Activated naive CD4-positive, alpha-beta T cell treated with anti-CD3 and anti-CD28 coated beads, Interleukin-2, amount 10 ng/mL, durations not matched to agents 7 days and 5 days (primary cell): ENCODE measurements at places on chromosomes 11 and 22.
A peak's percentile ranks its signal among the peaks of the same experiment; 100 is the strongest.

- DNase-seq = no peak
Observed at GRCh38 chr11:70230840-70231710, 28.0 kb downstream of the FADD start.

GRCh38 chr11:111838054-111838453 is 33.3 kb downstream of the ALG9 start:
- DNase-seq = no peak

GRCh38 chr22:43300891-43301676 is 42.1 kb downstream of the SCUBE1 start:
- DNase-seq = no peak

- DNase-seq = no peak
Observed at GRCh38 chr11:8767466-8768142, 85.0 kb downstream of the RPL27A start.

GRCh38 chr11:76185931-76186401 is 20.3 kb downstream of the WNT11 start:
- DNase-seq = no peak

- no peak for DNase-seq
Observed at GRCh38 chr11:81941998-81942397, 791.7 kb downstream of the FAM181B start.

DNA sequence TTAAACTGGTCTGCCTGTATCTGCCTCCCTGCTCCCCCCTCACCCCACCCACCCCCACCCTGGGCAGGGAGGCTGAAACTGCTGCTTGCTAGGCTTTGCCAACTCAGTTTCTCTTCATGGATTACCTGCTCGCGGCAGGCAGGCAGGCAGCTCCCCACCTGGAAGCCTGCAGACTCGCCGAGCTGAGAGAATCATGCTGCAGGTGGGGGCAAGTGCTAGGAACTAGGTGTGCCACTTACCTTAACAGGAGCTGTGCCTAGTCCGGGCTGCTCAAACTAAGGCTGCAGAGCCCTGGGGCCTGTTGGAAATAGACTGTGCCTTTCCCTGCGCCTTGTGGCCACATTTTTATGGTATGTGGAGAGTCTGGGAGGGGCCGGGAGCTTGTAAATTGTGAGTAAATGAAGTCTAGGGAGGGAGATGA is 30.3 kb downstream of the MARK2 start:
- no peak for DNase-seq

GRCh38 chr11:1963864-1964263 is 16.7 kb downstream of the MRPL23 start:
- no peak for DNase-seq

DNA sequence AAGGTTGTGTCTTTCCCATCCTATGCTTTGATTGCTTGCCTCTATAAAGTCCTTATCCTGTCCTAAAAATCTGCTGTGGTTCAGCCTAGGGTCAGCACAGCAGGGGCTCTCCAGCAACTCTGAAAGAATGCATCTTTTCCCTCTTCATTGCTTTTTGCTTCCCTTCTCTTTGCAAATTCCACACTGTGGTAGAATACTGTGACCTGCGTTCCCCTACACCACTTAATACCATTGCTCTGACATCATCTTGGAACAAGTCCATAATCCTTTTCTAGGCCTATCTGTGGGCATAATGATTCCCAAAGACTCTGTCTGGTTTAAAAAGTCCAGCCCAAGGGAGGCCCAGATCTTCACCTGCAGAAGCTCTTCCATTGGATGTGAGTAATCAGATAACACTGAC is 177.7 kb downstream of the NAV2 start:
- DNase-seq = no peak

DNA sequence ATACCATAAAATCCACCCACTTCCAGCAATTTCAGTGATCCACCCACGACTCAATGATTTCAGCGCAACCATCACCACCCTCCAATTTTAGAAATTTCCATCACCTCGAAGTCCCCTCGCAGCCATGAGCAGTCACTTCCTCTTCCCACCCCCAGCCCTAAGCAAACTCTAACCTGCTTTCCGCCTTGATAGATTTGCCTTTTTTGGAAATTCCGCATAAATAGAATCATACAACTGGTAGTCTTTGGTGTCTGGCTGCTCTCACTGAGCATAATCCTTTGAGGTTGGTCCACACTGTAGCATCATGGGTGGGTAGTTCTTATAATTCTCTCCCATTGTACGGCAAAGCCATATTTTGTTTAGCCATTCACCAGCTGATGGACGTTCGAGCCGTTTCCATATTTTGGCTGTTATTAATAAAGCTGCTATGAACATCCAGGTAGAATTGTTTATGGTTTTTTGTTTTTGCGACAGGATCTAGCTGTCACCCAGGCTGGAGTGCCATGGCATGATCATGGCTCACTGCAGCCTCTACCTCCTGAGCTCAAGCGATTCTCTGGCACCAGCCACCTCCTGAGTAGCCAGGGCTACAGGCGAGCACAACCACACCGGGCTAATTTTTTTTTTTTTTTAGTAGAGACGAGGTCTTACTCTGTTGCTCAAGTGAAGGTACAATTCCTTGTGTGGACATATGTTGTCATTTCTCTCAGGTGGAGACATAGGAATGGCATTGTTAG is 16.0 kb downstream of the PIM3 start:
- DNase-seq = peak; percentile 55

GRCh38 chr11:32297611-32298011 is 137.7 kb downstream of the WT1 start:
- no peak for DNase-seq

DNA sequence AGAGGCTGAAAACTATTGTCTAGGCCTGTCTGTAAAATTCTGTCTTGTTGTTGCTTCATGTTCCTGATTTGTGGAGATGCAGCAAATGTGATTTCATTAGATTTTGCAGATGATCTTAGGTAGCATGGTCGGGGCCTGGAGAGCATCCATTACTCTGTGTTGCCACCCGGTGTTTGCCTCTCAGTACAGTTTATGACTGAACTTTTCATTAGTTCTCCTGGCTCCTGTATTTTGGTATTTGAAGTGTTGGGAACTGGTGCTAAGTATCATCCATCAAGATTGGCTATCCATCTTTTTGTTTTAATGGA is 7.7 kb downstream of the YWHAH start:
- no peak for DNase-seq

- DNase-seq = no peak
Observed at GRCh38 chr11:57213342-57214097, 23.5 kb downstream of the APLNR start.

GRCh38 chr11:72411623-72412419 is 22.5 kb downstream of the CLPB start:
- DNase-seq = peak; percentile 39

GRCh38 chr22:40302149-40302548 is 44.2 kb upstream of the ADSL start:
- no peak for DNase-seq

DNA sequence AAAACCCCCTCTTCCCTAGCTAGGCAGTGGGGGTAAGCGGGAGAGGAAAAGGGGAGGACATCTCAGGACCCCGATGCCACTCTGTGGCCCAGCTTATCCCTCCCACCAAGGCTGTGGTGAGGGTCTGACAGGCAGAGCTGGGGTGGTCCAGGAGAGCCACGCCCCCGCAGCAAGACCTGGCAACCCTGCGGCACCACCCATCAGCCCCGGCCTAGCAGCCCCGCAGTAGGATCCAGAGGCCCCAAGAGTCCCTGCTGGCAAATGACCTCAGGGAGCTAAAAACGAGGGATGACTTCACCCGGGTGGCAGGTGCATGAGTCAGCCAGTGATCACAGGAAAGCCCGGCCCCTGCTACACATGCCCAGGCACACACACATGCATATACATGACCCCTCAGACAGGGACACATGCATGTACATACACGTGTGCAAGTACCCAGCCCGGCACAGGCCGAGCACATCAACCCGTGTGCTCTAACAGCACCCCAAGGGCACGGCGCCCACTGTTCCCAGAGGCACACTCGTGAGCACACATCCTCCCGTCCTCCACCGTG is 32.3 kb downstream of the ARVCF start:
- no peak for DNase-seq

DNA sequence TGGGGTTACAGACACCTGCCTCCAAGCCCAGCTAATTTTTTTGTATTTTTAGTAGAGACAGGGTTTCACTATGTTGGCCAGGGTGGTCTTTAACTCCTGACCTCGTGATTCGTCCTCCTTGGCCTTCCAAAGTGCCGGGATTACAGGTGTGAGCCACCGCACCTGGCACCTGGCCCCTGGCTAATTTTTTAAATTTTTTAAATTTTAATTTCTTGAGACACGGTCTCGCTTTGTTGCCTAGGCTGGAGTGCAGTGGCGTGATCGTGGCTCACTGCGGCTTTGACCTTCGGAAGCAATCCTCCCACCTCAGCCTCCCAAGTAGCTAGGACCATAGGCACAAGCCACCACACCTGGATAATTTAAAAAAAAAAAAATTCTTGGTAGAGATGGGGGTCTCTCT is 14.6 kb downstream of the PPP6R2 start:
- DNase-seq = no peak

DNA sequence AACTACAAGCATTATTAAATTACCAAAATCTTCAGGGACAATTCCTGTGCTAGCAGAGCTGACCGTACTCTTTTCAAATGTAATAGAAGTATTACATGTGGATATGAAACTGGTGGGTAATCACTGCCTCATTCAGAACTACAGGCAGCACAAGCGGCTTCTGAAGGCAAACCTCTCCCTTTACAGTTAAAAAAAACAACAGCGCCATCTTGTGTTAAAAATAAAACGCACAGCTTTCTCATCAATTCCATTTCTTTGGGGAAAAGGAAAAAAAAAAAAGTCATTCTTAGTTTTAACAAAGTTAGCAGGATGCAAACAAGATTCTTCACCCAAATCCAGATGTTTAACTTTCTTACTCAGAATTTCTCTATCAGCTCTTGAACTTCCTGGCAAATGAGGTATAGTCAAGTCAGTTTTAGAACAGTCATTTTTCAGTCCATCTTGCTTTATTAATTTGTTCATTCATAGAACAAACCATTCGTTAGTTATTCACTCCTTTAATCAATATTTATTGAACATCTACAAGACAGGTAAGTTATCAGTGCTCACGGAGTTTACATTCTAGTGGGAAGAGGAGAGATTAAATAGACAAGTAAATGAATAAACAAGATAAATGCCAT is 331.8 kb upstream of the MPPED2 start:
- no peak for DNase-seq

GRCh38 chr11:48051217-48051830 is 71.0 kb downstream of the PTPRJ start:
- DNase-seq = no peak

GRCh38 chr11:46149342-46149741 is 28.1 kb upstream of the PHF21A start:
- no peak for DNase-seq

DNA sequence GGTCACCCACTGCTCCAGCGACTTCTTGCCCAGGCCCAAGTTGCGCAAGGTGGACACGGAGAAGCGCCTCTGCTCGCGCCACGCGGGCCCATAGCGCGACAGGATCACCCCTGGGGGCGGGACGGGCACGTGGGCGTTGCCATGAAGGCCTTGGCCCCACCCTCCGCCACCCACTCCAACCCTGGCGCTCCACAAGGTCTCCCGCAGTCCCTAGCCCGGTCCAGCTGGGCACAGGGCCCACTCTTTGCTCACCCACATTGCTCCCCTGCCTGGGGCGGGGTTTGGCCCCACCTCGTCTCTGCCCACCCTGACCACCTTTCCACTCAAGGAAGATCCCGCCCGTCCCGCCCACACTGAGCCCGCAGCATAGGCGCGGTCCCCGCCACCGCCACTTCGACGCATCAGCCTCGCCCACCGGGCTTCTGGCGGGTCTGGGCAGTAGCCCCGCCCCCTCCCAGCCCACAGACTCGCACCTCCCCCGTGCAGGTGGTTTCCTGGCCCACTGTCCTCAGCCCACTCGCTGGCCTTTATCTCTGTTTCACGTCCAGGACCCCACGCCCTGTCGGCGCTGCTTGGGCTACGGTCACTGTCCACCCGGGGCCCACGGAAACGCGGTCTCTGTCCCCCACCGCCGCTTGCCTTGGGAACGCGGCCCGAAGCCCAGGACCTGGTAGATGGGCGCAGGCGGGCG is 12.3 kb upstream of the CYP2D6 start:
- DNase-seq = no peak

GRCh38 chr11:111541254-111542061 is 938 bp downstream of the LAYN start:
- DNase-seq = no peak

DNA sequence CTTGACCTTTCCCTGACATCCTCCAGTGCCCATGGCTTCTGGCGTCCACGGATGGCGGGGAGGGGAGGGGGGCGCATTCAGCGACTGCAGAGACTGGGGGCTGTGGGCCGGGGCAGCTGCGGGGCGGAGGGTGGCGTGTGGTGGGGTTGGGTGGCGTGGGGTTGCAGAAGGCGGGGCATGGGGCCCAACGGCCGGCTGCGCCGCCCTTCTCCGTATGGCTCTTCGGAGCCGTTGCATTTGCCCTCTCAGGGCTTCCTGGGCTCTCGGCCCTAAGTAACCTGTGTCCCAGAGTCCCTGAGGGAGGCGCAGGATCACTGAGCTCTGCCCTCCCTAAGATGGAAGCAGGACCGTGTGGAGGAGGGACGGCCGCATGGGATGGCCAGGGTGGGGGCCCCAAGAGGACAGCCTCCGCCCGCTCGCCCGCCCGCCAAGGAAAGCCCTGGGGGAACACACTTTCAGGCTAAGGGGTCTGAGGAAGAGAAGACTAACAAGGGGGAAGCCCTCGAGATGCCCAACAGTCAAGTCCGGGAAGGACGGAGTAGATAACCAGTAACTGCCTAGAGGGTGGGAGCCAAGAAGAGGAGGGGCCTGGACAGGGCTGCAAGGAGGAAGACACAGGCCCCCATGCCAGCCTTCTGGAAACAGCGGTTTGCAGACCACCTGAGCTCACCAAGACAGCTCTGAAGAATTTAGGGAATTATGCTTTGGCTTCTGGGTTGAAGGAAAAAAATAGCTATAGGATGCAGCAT is 9.2 kb upstream of the AIFM3 start:
- no peak for DNase-seq

DNA sequence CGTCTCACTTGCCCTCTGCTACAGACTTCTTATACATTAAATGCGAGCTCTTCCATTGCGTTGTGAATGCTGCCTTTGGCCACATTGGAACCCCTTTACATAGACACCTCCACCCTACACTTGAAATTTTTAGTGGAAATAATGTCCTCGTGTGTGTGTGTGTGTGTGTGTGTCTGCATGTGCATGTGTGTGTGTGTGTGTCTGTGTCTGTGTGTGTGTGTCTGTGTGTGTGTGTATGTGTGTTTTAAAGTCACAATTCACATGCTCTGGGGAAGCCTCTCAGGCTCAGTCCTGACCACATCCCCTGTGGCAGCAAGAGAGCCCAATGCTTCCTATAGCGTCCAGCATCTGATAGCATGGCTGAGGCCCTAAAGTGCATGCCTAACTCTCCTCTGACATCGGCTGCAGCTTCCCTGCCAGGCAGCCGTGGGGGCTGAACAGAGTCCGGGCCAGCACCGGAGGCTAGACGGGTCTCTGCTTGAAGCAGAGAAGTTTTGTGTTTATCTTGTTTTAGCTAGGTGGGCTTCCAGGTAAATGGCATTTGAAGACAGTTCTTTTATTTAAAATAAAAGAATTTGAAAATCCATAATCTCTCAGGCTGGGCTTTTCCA is 64.5 kb upstream of the EMID1 start:
- DNase-seq = no peak
